Cortex of kidney (tissue), 1 donor: ENCODE measurements at places on chromosomes 7 and 10.

DNA sequence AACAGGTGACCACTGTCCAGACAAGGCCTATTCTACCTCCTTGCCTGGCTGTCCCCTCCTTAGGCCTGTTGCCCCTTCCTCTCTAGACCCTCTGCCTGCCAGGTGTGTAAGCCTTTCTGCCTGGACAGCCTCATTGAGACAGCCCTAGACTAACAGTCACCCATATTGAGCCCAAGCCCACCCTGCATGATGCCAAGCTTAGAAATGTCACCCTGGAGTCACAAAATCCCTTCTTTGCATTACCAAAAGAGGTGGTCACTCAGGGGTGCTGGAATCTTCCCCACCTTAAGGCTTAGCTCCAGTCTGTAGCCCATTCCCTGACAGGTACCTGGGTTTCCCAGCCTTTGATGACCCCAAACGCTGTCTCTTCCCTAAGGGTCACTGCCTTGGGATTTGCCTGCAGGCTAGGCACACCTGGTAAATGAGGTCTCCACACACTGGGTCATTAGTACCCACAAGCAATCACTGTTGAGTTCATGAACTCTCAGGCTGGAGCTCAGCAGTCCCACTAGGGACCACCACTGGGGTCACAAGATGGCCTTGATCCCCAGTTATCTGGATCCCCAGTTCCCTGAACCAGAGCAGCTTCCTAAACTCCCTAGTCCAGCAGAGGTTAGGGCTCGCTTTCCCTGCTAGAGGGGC is 54.9 kb upstream of the CAMK2B start:
- DNase-seq: no peak

DNA sequence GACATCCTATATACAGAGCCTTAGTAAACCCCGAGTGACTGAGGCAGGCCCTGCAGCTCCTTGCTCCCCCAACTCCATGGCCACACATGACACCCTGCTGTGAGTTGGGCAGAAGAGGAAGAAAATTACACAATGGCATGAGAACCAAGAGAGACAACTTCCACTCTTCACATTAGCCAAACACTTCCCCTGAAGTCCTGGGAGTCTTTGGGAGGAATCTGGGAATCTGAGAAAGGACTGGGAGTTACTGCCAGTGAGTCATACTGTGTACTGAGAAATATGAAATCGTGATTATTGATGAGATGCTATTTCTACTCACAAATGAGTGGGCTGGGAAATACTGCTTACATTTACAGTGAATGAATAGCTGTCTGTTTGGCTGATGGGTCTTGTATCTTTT is 116.6 kb downstream of the SPAG6 start:
- no peak for DNase-seq

DNA sequence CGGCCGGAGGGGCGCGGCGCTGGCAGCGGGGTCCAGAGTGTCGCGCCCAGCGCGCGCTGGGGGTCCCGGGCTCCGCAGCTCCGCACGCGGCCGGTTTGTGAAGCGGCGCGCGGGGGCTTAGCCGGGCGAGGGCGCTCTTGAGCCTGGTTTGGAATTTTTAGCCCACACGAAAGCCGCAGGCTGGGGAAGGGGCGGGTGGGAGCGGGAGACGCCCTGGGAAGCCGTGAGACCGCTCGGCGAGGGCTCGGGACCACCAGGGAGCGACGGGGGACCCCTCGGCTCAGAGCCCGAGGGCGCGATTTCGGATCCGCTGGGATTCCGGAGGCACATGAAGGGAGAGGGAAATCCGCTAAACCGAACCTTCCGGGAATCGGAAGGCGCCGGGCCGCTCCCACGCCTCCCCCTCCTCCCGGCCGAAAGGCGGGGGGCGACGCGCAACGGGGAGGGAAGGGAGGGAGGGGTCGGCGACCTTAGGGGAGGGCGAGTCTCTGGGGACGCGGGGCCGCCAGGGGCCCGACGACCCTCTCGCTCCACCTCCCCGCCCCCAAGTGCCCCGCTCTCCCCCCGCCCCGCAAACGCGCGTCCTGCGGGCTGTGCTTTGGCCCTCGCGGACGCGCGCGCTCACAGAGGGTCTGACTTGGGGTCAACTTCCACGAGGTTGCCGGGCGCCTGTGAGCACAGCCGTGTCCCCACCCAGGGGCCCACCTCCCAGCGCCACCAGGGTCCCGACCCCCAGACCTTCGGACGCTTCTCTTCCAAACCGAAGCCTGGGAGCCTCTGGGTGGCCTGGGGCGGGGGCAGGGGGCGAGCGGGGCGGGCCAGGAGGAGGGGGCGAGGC is 5.1 kb upstream of the ELFN1 start:
- DNase-seq: no peak

DNA sequence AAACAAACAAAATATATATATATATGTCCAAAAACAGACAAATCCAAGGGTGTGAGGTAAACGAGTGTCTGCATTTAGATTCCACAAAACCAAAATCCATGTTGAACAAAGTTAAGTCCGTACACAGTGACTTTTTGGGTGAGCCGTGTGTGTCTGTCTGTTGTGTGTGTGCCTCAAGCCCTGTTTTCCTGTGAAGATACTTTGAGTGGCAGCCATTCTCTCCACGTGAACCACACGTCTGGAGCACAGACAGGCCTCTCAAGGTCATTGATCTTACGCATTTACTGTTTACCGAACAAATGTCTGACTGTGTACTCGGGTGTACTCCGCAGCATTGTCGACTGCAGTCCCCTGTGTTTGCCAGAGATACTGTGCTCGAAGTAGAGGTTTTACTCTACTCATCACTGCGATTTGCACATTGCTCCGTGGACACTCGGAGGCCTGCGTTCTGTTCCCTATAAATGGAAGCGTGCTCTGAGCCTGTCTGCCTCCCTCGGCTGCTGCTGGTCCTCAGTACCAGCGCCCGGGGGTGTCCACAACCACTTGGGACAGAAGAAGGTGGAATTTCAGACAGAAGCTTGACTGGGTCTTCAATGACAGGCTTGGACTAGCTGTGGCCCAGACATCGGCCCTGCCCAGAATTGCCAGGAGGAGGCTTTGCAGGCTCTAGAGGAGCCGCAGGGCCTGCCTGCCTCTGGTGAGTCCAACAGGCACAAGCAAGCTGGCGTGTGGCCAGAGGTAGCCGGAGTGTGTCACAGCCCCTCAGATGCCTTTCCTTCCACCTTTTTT is 22.1 kb downstream of the CYP17A1 start:
- no peak for DNase-seq

DNA sequence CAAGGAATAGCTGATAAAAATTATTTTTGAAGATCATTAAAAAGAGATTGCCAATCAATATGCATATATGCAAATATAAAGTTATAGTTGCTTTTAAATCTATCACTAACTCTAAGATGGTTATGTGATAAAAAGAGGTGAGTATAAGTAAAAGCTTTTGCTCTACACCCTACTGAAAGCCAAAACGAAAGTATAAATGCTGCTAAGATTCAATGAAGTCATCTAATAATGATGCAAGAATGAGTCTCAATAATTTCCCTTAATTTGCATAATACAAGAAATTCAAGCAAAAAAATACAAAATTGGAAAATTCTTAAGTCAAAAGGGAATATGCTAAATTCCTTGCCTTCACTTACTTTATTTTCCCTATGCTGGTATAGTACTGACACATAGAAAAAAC is 75.2 kb downstream of the WAPL start:
- no peak for DNase-seq
